ENCODE measurements at places on chromosomes 6 and 20.

DNA sequence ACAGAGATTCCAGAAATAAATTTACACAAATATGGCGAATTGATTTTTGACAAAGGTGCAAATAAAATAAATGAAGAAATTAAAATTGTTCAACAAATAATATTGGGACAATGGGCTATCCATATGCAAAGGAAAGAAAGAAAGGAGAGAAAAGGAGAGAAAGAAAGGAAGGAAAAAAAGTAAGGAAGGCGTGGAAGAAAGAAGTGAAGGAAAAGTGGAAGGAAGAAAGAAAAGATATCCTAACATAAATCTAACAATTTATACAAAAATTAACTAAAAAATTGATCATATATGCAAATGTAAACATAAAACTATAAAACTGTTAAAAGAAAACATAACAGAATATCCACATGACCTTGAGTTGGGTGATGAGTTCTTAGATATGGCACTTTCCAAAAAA, 78.7 kb upstream of the ZNF184 start:
- no peak for DNase-seq

GRCh38 chr20:47272893-47273590, 83.5 kb downstream of the ZMYND8 start:
- DNase-seq = peak; percentile 33

DNA sequence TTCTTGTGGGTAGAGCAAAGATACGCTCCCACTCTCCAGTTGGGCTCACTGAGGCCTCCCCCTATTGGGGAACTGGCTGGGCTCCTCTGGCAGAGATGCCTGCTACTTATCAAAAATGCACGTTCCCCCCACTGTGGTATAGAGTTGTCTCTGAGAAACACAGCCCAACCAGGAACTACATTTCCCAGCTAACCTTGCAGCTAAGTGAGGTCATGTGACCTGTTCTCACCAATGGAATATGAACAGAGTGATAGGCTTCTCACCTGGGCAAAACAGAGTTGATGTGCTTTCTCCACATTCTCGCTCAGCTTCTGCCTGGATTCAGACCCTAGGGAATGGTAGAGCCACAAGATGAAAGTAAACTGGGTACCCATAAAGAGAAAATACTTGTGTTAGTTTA, 49.1 kb upstream of the PTPRT start:
- DNase-seq = no peak

DNA sequence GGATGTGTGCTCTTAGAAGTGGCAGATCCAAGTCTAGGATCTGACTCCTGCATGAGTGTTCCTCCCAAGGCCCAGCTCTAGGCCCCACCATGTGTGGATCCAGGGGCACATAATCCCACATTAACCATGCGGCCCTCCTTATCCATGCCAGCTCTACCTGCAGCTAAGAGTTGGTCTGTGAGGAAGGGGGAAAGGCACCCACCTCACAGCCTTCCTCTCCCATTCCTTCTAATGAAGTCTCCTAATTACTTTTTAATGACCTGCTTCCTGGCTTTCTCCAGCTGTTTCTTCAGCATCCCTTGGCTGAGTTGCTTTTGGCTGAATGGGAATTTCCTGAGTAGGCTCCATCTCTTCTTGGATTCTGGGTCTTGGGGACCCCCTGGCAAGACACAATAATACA, 52.2 kb downstream of the NPEPL1 start:
- no peak for DNase-seq

DNA sequence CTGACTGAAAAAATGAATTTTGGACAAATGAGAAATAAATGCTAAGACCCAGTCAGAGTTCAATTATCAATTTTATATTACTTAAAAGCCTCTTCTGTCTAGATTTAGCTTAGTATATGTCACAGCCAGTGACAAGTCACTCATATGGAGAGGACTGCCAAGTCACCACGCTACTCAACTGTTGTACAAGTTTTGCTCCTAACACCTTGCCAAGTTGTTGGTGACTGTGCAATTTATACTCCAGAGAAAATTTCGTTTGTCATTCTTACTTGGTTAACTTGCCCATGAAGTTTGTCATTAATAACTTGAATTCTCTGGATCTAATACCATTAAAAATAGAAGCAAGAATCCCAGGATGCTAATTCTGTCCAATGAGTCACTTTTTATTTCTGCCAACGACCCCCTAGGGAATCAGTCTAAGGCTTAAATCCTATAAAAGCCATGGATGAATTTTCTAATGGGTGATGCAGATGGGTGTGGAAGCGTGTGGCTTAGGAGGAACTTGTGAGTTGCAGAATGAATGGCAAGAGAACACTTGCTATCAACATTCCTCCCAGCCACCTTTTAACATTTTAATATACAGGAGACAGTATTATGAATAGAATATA, 30.4 kb upstream of the FBXO30 start:
- DNase-seq = no peak

DNA sequence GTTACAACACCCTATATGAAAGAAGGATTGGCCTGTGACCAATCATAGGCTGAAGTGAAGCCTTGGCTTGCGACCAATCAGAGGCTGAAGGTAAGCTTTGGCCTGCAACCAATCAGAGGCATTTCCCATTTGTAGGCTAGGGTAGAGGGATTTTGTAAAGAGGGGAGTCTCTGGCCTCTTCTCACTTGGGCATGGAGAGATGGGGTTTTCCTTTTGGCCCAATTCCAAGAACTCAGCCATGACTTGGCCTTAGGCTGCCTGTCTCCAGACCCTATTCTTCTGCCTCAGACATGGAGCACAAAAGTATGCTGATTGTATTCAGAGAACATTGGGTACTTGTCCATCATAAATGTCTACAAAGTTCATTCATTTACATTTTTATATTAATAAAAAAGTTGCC, 308.3 kb downstream of the UTRN start:
- no peak for DNase-seq

- DNase-seq = no peak
Measured at GRCh38 chr20:15359056-15359455, 1021.6 kb upstream of the FLRT3 start.

DNA sequence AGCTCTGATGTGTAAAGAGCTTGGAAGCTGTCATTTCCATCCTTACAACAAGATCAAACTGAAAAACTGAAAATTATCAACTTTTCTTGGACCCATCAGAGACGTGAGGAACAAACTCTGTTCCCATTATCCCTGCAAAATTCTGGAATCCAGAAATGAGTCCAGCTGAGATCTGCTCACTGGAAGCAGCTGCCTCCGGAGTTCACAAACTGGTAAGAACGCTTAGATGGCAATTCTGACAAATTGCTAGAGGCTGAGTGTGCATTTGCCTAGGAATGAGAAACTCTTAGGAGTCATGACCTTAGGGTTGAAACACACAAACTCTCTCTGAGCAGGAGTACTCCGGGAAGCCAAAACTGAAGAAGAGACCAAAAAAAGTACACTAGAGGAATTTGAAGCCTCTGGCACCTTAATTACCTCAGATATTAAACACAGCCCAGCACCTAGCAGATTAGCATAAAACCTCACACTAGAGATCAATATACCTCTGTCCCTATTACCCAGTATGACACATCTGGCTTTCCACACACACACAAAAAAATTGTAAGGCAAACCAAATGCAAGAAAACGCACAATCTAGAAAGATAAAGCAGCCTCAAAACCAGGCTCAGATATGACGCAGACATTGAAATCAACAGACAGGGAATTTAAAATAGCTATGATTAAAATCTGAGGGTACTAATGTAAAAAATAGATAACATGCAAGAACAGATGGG, 233.5 kb upstream of the SGK1 start:
- DNase-seq = peak; percentile 3

DNA sequence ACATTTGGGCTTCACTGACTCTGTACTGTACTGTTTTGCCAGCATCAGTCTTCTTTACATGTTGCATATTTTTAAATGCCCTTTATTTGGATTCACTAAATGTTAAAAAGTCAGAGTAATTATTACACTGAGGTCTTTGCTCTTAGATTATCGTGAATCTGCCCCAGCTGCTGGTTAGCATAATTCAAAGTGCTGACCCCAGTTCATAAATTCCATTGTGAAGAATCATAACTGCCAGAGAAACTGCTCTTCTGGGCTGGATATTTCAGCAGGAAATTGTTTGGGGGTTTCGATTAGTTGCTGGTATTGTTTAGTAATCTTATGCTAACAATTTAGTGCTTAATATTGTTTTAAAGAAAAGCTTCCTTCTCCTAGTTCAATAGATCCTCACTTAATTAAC, 682.1 kb upstream of the MAP3K7 start:
- no peak for DNase-seq

DNA sequence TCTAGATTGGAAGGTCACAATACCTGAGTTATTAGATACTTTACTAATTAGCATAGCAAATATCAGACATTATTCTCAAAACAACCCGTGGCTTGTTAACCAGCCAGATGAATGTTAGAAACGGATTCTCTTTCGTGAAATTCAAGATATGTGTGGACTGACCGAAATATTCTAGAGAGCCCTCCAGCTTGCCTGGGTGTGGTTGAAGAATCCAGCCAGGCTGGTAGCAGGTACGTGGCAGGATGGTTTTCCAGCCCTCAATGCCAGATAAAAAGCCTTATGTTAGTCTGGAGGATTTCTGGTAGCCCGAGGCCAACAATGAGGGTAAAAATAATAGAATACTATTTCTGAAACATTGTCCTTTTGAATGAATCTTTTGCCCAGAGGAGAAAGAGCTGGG, 19.3 kb downstream of the ECT2L start:
- DNase-seq = no peak

DNA sequence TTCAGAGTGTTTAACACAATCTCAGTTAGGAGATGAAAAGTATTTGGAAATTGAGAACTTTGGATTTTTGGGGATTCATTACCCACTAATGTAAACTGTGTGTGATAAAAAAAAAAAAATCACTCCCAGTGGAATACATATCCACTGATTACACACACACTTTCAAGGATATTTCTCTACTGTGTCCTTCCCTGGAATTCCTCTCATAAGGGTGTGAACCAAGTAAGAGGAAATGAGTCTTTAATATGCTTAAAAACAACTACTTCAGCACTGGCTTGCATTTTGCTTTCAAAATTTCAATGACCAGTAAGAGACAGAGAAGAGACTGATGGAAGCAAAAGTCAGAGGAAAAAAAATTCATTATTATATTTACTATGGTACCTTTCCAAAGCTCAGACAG, 24.5 kb upstream of the MYCT1 start:
- DNase-seq = no peak

DNA sequence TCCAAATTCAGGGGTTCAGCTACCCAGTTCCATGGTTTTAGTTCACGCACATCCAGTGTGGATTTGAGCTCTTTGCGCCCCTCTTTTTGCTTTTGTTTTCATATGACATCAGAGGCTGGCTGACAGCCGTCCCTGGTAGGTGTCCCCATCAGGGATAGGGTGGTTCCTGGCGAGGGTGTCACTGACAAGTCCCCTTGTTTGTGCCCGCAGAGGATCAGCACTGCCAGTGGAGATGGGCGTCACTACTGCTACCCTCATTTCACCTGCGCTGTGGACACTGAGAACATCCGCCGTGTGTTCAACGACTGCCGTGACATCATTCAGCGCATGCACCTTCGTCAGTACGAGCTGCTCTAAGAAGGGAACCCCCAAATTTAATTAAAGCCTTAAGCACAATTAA, 58.0 kb downstream of the GNAS start:
- no peak for DNase-seq

- no peak for DNase-seq
Measured at GRCh38 chr20:51327251-51327841, 215.2 kb downstream of the NFATC2 start.

GRCh38 chr6:109595998-109596397, 95.0 kb downstream of the AK9 start:
- DNase-seq = no peak

GRCh38 chr6:57262901-57263694, 41.0 kb upstream of the RAB23 start:
- peak; percentile 37 for DNase-seq

DNA sequence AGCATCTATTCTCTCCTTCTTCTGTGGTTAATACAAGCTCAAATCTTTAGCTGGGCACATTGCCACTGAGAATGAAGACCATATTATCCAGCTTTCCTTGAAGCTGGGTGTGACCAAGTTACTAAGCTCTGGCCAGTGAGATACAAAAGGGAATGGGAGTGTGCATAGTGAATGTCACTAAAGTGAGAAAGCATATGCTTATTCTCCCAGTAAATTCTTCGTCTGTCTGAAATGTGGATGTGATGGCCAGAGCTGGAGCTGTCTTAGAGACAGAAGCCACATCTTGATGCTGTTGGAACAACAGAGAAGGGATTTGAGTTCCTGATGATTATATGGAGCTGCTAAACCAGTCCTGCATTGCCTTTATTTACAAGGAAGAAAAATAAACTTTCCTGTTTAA, 60.1 kb downstream of the SESN1 start:
- no peak for DNase-seq

DNA sequence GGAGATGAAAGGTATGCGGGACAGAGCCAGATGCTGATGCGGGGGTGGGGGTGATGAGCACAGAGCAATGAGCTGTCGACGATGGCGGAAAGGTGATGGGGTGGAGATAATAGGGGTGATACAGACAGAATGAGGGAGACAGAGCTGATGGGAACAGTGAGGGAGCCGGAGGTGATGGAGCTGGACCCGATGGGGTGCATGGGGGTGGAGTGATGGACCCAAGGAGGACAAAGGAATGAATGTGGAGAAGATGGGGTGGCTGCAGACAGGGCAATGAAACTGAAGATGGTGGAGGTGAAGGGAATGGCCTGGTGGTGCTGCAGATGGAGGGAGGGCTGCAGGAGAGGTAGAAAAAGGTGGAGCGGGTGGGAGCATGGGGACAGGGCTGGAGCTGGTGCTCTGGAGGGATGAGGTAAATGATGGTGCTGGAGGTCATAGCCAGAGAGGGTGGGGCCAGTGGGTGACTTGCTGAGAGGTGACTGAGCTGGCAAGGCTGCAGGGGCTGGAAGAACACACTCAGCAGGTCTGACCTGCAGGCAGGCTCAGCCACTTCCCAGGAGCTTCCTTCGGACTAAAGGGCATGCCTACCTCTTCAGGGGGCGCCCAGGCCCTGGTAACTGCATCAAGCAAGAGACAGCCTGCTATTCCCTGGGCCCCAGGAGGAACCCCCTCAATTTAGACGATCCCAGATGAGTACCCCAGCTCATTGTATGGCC, 6.0 kb upstream of the FOXS1 start:
- DNase-seq = no peak

DNA sequence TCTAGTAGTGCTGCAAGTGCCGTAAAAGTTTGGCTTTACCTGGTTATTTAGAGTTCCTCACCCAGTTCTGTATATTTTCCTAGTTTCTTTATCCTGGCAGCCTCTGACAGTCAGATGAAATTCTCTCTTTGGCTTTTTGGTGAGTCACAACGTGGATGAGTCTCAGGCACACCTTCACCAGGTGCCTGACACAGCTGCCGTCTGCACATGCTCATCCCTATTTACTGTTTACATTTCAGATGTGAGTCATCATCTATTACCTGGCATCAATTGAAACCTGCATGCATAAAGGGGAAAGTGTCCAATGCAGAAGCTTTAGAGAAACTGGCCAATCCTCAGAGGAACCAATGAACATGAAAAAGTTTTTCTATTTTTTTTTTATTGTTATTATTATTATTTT, 33.3 kb upstream of the ADGRF4 start:
- DNase-seq = no peak

DNA sequence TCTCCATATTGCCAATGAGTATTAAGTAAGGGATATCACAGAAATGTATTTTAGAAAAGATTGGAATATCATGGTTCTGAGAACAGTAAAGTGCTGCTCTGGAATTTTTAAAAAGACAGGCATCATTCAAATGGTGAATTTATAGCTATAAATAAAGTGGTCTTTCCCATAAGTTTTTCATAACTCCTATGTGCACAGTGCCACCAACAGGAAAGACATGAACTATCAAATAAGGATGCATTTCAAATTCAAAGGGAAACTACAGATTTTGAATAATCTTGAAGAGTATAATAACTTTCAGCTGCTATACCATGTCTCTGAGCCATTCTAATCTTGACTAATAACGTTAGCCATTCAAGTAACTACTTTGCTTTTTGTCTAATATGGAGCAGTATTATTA, 456.8 kb upstream of the GJE1 start:
- no peak for DNase-seq
